ENCODE measurements at places on chromosomes 4 and X. TPM values are rescaled to one million over a fixed set of nuclear protein-coding genes. Genes with fewer than 3 reads are reported as not detected.
A peak's percentile ranks its signal among the peaks of the same experiment; 100 is the strongest.

DNA sequence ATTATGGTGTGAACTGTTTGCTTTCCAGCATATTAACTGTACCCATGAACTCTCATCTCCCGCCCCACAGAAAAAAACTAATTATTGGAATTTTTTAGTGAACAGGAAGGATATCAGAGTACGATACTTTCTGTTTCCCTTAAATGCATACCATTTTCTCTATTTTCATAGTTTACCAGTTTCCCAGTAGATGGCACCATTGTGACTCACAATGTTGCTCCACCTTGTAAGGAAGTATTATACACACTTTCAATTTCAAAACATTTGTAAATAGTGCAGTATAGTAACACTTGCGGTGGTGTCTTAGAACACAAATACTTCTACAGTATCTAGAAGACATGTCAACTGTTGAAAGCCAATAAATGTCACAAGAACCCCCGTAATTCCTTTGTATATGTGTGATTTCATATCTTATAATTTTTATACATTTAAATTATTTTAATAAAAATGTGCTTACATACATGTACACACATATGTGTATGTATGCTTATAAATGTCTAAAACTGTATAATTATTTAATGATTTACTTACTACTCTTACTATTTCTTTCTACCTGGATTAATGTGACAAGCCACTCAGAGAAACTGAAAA lies 167.3 kb downstream of the SLIT2 start:
- no peaks in the 10 kb centered on the region for H3K4me1 ChIP-seq

DNA sequence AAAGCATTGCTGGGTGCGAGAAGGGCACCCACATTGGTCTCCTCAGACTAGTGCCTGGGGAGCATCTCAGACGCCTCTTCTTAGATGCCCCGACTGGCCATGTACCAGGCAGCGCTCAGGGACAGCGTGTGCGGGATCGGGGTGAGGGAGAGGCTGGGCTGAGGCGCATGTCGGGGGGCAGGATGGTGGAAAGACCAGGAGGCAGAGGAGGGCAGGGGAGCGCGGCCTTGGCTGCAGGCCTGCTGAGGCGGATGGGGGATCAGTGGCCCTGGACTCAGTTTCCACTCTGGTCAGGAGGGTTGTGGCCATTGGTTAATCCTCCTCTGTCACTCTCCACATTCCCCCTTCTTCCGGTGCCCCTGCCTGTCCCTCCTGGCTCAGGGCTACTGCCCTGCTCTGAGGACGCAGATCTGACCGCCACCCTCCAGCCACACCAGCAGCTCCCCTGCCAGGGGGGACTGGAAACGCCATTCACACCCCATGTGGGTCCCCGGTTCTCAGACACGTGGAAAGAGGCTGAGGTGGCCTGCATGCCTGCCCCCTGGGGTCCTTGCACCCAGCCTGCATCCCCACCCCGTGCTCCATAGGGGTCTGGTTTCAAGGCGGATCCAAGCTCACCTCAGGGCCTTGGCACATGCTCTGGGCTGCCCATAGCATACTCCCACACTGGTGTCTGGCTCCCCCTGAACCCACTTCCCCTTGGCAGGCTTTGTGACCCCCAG lies 105.9 kb downstream of the CPZ start:
- no peaks in the 10 kb centered on the region for H3K4me1 ChIP-seq
- H3K36me3 ChIP-seq = no peaks in the 10 kb centered on the region
- no peak overlapping the region for H3K4me3 ChIP-seq
- no peak overlapping the region for H3K27ac ChIP-seq

- no peaks in the 10 kb centered on the region for H3K36me3 ChIP-seq
- H3K27me3 ChIP-seq = peaks cover 8% of the 10 kb centered on the region
- H3K27ac ChIP-seq = peak overlapping the region; percentile 45
- peak overlapping the region; percentile 54 for H3K4me3 ChIP-seq
Observed at GRCh38 chr4:38529189-38530115, 134.5 kb upstream of the KLF3 start.

Gene CTAG2
- total RNA-seq = not detected
